Astrocyte (in vitro differentiated cells and primary cell): ENCODE measurements at places on chromosomes 3 and 15. TPM values are rescaled to one million over a fixed set of nuclear protein-coding genes. Genes with fewer than 3 reads are reported as not detected.
A peak's percentile ranks its signal among the peaks of the same experiment; 100 is the strongest.

Gene CIB2
- total RNA-seq: 6.5 and 7.4 TPM in 2 replicates

Gene CLN6
- total RNA-seq: 15.4 and 19.0 TPM in 2 replicates

GRCh38 chr3:45942051-45942825, 1.0 kb upstream of the CXCR6 start:
- no peak for DNase-seq

DNA sequence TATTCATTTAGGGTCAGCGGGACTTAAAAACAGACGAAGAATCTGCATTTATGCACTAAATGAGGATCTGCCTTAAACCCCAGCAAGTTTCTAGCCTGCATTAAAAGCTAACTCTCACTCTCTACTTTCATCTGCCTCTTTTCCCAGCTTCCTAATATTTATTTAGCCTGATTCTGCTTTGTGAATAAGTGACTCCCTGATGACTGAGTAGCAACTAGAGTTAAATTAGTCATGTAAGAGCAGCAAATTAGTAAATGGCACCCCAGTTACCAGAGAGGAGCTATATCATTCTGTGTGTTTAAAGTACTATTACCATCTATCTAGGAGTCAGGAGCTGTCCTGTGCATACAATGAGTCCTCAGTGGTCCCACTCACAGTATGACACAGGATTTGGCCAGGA, 391.0 kb upstream of the RORA start:
- no peak for DNase-seq

GRCh38 chr3:28841441-28841840, 439.4 kb upstream of the RBMS3 start:
- DNase-seq: no peak

- no peak for DNase-seq
These were observed 226.3 kb downstream of the LPP start for GRCh38 chr3:188380252-188380651.

DNA sequence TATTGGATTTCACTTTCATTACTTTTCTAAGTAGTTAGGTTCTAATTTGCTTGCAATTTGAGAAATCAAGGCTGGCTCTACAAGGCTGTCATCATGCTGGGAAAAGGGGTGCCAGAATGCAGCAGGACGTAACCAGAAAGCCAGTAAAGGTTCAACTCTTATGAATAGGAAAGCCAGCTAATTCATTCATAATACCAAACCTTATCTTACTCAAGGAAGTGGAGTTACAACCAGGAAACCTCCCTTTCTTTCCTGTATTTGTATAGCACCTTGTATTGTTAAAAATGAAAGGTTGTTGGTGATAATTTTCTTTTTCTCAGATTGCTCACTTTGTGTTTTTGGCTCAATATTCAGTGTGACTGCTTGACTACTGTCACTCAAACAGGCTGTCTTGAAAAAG, 109.4 kb downstream of the FILIP1L start:
- no peak for DNase-seq

GRCh38 chr3:45486136-45486535, 97.8 kb downstream of the LARS2 start:
- DNase-seq: peak; percentile 38

DNA sequence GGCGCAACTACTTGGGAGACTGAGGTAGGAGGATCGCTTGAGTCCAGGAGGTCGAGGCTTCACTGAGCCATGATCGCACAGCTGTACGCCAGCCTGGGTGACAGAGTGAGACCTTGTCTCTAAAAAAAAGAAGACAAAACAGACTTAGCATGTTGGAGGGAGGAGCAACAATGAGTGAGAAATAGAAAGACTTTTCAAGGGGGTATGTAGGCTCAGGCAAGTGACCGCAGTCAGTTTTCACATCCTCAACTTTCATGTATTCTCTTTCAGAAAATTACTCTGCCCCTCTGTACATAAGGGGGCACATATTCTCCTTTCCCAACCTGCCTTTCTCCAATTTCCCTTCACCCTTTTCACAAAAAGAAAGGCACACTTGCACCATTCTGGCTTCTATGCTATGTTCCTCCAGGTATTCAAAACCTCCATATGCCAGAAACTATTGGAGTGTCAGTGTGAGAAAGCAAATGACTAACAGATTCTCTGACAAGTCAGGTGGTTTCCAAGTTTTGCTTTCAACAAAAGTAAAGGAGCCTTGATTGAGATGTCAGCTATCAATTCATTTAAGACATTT, 7.6 kb downstream of the NSUN3 start:
- no peak for DNase-seq

Gene HTD2
- total RNA-seq: 7.3 and 7.7 TPM in 2 replicates

GRCh38 chr3:194631696-194632095, 1.5 kb downstream of the TMEM44 start:
- DNase-seq: no peak

Gene FRMD5
- total RNA-seq: 17.0 and 19.6 TPM in 2 replicates

Gene KLHL40
- not detected in 2 replicates for total RNA-seq

- DNase-seq: peak; percentile 94
These were observed 109.1 kb downstream of the LPP start for GRCh38 chr3:188262913-188263683.

Gene EPB42
- total RNA-seq: not detected in 2 replicates

DNA sequence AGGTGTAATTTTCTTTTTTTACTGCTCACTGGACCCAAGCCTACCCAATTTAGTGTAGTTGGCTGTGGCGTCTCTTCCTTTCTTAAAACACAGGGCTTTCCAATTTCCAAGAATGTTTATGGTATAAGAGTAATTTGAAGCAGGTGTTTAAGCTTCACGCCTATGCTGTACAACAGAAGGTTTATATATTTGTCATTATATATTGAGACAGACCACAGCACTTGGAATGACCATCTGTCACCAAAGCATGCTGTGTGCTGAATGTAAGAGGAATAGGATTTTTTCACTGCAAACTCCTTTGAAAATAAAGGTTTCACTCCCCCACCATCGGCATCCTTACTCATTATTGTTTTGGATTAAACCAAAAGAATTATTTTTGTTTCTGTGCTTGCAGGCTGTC, 325.7 kb downstream of the OTOL1 start:
- no peak for DNase-seq

DNA sequence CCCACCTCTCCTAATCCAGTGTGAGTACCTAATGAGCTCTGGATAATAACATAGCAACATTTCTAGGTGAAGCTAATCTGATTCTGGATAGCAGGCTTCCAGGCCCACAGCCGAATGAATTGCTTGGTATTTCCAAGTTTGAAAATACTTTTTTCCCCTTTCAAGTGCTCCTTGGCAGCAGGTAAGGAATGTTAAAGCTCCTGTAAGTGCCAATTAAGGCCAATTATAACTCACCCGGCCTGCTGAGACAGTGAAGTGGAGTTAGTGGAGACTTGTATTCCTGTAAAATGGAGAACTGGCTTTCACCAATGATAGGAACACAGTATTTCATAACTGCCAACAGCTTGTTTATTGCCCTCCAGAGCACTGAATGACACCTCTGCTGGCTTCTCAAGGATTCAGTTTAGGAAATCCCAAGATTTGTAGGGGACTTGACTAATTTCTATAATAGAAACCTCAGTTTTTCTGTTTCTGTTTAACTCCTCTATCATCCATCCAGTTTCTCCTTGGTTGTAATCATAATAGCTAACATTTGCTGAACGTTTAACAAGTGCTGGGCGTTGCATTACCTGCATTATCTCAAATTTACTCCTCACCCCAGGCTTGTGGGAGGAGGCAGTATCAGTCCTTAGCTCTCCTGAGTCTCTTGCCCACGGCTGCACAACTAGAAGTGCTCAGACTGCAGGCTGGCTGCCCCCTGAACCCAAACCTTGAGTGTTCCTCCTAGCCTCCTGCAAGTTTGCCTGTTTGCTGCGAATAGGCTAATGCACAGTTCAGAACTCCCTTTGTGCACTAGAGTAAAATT, 52.7 kb upstream of the SCAANT1 start:
- no peak for DNase-seq

Gene ANKRD34C
- 0.05 TPM in 1 of 2 replicates, not detected in the other for total RNA-seq

Gene ROPN1
- not detected in 2 replicates for total RNA-seq

DNA sequence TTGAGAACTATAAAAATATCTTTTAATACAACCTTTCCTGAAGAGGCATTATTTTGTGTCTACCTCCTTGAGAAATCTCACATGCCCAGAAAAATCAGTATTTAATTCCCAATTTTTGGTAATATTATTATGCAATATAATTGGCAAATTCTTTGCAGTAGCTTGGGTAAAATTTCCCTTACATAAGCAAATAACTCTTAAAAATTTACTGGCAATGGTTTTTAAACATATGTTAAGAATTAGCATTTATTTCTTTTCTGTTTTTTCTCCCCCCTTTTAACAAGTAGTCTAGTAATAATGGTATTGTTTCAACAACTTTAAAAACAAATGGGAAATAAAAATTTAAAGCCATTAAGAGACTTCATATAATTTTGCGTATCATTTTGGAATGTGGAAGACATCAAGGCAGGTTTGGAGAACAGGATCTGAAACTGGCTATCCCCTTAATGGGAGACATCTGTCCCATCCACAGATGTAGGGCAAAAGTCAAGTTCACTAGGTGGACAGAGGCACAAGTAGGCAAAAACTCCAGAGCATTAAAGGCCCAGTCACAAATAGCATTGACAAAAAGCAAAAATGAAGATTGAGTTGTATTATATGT, 89.6 kb upstream of the AADACL2 start:
- DNase-seq: no peak

GRCh38 chr3:56064684-56065083, 403.6 kb downstream of the ERC2 start:
- no peak for DNase-seq

Gene EXOG
- 11.5 and 12.0 TPM in 2 replicates for total RNA-seq

GRCh38 chr15:89078851-89079810, 9.1 kb upstream of the ABHD2 start:
- DNase-seq: no peak

- no peak for DNase-seq
These were observed 39.0 kb upstream of the BLM start for GRCh38 chr15:90677807-90678790.

GRCh38 chr3:114344492-114344891, 50.7 kb downstream of the TIGIT start:
- DNase-seq: peak; percentile 10

- DNase-seq: no peak
These were observed 7.7 kb downstream of the ALDH1A3 start for GRCh38 chr15:100887211-100887913.

Gene ACKR4
- not detected in 2 replicates for total RNA-seq

GRCh38 chr15:48190932-48191573, 412 bp upstream of the CTXN2 start:
- DNase-seq: peak; percentile 51

- no peak for DNase-seq
These were observed 227.2 kb downstream of the SQOR start for GRCh38 chr15:45862034-45862433.

Gene SPINT1
- 30.1 and 40.3 TPM in 2 replicates for total RNA-seq
